Stimulated activated CD4-positive, alpha-beta T cell treated with anti-CD3 and anti-CD28 coated beads, Interleukin-15, amount 100 ng/mL, for 24 hours (primary cell): ENCODE measurements at places on chromosomes 16 and 17.

GRCh38 chr17:56822725-56823124, 11.0 kb downstream of the C17orf67 start:
- no peak for DNase-seq

GRCh38 chr17:12290207-12290606, 269.5 kb downstream of the MAP2K4 start:
- no peak for DNase-seq

DNA sequence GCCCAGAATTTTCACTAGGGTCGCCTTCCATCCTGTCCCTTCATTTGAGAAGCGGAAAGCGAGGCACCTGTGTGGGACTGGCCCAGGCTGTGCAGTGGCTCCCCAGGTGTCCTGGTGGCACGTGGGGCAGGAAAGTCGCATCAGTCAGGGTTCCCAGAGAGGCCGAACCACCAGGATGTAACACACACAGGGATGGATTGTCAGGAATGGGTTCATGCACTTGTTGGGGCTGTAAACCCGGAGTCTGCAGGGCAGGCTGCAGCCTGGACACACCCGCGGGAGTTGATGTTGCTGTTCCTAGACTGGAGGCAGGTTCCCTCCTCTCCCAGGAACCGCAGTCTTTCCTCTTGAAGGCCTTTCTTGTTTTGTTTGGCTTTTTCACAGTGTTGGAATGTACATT, 30.7 kb upstream of the RPTOR start:
- DNase-seq = no peak

DNA sequence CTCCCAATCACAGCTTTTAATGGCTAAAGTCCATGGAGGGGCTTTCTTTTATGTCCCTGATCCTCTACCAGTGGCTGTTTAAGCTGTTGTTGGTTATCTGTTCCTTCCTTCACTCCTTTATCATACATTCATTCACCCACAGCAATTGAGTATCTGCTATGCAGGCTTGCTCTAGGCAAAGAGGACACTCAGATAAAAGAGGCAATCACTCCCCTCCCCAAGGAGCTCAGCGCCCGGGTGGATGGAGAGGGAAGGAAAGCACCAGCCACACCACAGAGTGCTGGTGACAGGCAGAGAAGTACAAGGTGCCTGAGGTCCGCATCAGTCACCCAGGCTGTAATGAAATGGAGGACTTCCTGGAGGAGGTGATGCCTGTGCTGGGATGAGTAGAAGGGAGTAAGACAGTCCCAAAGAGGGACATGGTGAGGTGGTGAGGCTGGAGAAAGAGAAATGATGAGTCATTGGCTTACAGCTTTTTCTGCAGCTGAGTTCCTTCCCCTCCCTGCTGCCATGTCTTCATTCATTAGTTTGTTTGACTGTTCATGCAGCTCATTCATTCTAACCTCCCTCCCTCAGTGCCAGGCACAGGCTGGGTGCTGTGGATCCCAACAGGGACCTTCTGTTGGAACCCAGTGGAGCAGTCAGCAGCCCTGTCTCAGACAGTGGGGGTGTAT, 12.8 kb upstream of the NGFR start:
- DNase-seq = no peak

GRCh38 chr16:88308441-88309173, 74.2 kb upstream of the ZNF469 start:
- DNase-seq = no peak

DNA sequence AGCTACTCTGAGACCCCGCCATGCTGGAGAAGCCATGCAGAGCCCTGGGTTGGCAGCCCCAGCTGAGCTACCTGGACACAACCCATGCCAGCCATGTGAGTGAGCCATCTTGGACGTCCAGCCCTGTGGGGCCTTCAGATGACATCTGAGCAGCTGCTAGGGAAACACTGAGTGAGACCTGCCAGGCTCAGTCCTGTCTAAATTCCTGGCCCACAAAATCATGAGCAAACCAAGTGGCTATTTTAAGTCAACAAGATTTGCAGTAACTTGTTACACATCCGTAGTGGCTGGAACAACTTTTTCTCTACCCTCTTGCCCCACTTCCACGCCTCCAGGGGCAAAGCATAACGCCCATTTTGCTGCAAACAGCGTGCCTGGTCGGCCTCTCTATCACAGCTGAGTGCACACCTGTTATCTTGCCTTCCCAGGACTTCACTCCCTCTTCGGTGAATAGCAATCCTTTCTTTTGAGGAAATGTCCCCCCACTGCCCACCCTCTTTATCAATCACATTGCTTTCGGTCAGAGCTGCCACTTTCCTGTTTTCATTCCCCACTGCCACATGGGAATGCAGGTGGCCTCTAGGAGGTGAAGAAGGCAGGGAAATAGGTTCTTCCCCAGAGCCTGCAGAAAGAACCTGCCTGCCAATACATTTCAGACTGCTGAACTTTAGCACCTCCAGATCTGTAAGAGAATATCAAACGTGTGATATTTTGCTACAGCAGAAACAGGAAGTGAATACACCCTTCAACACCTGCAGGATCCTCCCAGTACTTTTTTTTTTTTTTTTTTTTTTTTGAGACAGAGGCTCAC, 7.4 kb upstream of the SCIMP start:
- DNase-seq = peak; percentile 9

DNA sequence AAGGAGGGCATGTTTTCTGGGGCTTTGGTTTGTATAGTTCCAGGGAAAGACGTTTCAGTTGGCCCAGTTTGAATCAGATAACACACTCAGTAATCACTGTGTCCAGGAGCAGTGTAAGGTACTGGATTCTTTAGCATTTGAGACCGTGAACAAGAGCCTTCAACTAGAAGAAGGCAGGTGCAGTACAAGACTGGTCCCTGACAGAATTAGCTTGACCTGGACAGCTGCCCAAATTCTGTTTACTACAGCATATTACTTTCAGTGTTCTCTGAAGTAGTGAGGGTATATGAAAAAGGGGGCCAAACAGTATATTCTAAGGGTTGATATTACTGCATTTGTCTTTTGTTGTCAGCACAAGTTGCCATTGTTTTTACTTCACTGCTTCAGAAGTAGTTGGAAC, 81.3 kb downstream of the COX10 start:
- no peak for DNase-seq

GRCh38 chr17:46108120-46108519, 85.1 kb downstream of the KANSL1 start:
- no peak for DNase-seq

DNA sequence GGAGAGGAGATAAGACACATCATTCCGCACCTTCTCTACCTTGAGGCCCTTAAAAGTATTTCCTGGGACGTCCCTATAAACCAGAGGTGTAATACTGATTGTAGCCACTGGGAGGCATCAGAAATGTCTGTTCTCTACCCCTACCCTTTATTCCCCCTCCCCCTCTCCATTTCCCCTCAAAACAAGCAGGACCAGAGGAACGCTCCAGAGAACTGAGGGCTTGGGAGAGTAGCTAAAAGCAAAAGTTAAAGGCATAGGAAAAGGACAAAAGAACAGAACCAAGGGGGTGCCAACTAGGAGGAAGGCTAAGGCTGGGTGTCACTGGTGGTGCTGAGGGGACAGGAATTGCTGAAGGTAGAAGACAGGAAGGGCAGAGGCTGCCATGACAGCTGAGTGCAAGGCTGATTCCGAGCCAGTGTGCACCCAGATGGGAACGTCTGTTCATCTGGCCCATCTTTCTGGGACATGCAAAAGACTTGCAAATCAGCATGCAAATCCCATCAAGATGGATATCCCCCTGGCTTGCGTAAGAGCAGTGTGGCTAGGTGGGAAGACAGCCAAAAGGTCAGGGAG, 6.7 kb downstream of the CAMTA2 start:
- peak; percentile 54 for DNase-seq

GRCh38 chr16:1794221-1794871, 841 bp upstream of the IGFALS start:
- no peak for DNase-seq

DNA sequence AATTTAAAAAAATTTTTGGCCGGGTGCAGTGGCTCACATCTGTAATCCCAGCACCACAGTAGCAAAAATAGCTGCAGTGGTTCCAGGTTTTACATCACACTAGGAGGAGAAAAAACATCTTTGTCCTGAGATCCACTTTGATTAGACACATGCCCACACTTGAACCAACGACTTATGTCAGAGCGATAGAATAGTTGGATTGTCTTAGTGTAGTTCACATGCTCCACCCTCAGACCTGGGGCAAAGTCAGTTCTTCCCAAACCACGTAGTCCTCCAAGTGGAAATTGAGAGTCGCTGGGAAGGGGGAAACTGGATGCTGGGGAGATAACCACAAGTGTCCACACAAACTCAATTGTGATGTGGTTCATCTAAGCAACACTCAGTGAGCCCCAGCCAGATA, 11.4 kb upstream of the ITGAM start:
- DNase-seq = no peak

- DNase-seq = no peak
Observed at GRCh38 chr17:50533185-50533584, 650 bp downstream of the EPN3 start.

GRCh38 chr17:75869282-75870141, 8.9 kb downstream of the TRIM47 start:
- no peak for DNase-seq
